ENCODE measurements at places on chromosomes 6 and 20. TPM values are rescaled to one million over a fixed set of nuclear protein-coding genes. Genes with fewer than 3 reads are reported as not detected.

GRCh38 chr6:104558746-104559145, 301.0 kb downstream of the HACE1 start:
- DNase-seq, result no peak

GRCh38 chr6:112923940-112924587, 576.9 kb downstream of the RFPL4B start:
- no peak for DNase-seq

GRCh38 chr20:645318-646106, 7.5 kb downstream of the SRXN1 start:
- DNase-seq, result peak; percentile 57

GRCh38 chr6:163347021-163347446, 67.5 kb upstream of the QKI start:
- no peak for DNase-seq

MUC22 gene
- not detected for total RNA-seq

MAS1L gene
- total RNA-seq, result not detected

C6orf132 gene
- 0.72 TPM for total RNA-seq

Data from IMR-90 (cell line).